ENCODE measurements at places on chromosomes 4 and X.

DNA sequence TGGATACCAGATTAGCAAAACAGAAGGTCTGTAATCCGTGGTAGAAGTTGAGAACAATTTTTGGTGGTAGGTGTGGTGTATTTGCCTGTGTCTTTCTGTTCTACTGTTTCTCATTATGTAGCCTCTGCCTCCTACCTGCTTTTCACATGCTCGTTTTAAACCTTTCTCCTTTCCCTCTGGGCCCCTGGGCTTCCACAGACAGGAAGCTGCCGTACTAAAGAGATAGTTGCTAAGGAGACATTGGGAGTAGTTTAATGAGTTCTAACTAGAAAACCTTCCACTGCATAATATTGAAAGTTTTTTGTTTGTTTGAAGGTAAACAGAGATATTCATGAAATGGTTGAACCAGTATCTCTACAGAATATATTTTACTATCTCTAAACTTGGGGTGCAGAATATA is 107.8 kb downstream of the STOX2 start:
- DNase-seq, result no peak

DNA sequence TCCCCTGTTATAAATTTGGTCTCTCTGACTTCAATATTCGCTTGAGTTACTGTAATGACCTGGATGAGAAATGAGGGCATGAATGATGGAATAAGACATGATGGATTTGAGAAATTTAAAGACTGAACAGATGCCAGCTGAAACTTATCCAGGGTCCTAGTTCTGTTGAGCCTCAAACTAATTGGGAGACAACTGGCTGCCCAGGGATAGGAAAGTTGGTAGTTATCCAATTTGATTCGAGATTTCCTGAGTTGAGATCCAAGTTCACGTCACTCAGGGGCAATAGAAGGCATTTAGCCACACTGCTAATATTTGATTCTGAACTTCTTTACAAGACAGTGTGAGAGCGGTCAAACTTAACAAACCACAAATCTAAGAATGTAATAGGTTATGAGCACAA is 159.0 kb upstream of the CXCL13 start:
- no peak for DNase-seq

GRCh38 chr4:68463796-68464195 is 16.5 kb downstream of the TMPRSS11E start:
- DNase-seq, result no peak

GRCh38 chr4:76658231-76659102 is 223.4 kb downstream of the SHROOM3 start:
- DNase-seq, result peak; percentile 77

GRCh38 chrX:123138473-123138872 is 45.6 kb upstream of the GRIA3 start:
- peak; percentile 14 for DNase-seq

DNA sequence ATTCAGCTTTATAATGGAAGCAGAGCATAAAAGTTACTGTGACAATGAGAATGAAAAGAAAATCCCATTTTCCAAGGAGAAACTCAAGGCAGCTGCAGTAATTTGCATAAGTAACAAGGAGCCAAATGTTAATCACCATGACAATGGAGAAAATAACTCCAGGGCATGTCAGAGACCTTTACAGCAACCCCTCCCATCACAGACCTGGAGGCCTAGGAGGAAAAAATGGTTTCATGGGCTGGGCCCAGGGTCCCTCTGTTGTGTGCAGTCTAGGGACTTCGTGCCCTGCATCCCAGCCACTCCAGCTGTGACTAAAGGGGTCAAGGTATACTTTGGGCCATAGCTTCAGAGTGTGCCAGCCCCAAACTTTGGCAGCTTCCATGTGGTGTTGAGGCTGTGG is 223.5 kb downstream of the NPFFR2 start:
- DNase-seq, result no peak

DNA sequence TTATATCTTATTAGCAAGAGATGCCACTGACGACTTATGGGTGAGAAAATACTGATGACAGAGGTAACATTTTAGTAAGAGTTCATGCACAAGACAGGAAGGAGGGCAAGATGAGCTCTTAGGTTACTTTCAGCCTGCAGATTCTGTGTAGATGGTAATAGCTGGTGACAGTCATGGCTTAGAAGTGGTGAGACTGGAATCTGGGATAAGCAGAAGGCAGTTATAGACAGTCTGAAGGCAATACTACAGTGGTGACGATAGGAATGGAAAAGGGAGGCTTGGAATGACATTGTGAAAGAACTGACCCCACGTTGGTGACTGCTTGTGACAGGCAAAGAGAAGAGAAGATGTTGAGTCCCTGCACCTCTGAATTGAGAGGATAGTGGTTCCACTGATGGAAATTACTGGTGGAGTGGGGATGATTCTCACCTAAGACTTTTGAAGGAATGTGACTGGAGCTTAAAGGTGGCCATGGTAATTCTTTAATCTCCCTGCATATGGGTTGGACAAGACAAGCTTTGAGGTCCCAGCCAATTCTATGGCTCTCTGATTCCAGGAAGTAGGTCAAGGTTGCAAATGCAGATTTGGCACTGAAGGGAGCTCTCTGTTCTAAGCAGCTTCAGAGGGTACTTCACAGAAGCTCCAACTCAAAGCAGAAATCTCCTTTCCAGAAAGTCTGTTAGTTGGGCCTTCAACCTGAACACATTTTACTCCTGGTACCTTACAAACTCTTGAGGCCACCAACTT is 99.7 kb downstream of the RASL11B start:
- DNase-seq, result no peak

GRCh38 chrX:41288641-41289040 is 45.3 kb upstream of the DDX3X start:
- no peak for DNase-seq

GRCh38 chr4:110905367-110905766 is 282.5 kb upstream of the PITX2 start:
- no peak for DNase-seq

- no peak for DNase-seq
Observed at GRCh38 chrX:1185561-1185960, 26.9 kb downstream of the CRLF2 start.

DNA sequence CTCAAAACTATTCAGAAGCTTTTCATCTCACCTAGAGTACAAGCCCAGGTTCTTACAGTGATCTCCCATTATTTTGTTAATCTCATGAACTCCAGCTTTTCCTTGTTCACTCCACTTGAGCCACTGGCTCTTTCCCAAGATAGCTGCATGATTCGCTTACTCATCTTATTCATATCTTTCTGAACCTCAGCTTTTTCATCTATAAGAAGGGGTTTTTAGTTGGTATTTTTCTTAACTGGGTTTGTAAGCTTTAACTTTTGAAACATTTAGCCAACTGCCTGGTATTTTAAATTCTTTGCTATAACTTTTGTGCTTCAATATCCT is 24.0 kb downstream of the GIMD1 start:
- DNase-seq, result no peak

GRCh38 chr4:180099957-180100356 is 2143.2 kb upstream of the TENM3 start:
- DNase-seq, result no peak

- DNase-seq, result no peak
Observed at GRCh38 chrX:110322603-110323002, 4.7 kb upstream of the AMMECR1 start.

- no peak for DNase-seq
Observed at GRCh38 chr4:86233681-86234080, 126.2 kb downstream of the MAPK10 start.

- DNase-seq, result peak; percentile 16
Observed at GRCh38 chrX:70301716-70302115, 11.8 kb downstream of the KIF4A start.

DNA sequence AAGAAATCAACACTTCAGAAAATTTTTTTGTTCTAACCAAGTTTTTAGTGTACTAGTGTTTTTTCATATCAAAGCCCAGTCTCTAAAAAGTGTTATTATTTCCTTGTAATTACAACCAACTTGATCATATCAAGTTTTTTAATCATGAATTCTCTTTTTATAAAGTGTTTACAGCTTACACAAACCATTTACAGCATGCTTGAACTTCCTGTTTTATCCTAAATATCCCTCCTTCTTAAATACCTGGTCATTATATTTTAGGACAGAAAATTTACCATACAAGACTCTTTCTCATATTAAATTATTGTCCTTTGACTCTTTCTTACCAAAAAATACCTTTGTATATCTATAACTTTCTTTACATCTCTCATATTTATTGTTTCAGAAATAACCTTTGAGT is 89.4 kb upstream of the NPY2R start:
- no peak for DNase-seq

- no peak for DNase-seq
Observed at GRCh38 chr4:23305026-23305425, 584.8 kb downstream of the PPARGC1A start.

DNA sequence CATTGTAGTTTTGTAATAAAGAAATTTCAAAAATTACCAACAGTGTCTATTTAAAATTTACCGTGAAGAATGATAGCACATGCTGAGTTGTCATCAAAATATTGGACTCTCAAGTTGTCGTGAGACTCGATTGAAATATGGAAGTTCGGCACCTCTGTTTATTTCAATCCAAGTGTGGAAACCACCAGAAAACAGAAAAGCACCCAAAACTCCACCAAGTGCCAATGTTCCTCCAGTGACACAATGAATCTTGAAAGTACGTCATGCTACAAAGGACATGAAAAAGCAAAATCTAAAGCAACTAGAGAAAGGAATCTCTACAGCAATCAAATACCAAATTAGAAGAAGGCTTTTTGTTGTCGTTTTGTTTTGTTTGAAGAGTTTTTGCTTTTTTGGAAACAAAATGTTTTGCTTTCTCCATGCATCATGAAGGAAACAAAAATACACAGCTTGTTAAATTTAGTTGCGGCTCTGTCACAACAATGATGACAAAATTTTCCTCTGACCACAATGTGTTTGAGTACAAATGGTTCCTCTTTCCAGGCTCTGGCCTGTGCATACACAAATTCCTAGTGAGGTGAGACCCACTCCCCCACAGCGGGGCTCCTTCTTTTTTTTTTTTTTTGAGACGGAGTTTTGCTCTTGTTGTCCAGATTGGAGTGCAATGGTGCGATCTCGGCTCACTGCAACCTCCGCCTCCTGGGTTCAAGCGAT is 9.6 kb upstream of the IL13RA1 start:
- DNase-seq, result no peak

DNA sequence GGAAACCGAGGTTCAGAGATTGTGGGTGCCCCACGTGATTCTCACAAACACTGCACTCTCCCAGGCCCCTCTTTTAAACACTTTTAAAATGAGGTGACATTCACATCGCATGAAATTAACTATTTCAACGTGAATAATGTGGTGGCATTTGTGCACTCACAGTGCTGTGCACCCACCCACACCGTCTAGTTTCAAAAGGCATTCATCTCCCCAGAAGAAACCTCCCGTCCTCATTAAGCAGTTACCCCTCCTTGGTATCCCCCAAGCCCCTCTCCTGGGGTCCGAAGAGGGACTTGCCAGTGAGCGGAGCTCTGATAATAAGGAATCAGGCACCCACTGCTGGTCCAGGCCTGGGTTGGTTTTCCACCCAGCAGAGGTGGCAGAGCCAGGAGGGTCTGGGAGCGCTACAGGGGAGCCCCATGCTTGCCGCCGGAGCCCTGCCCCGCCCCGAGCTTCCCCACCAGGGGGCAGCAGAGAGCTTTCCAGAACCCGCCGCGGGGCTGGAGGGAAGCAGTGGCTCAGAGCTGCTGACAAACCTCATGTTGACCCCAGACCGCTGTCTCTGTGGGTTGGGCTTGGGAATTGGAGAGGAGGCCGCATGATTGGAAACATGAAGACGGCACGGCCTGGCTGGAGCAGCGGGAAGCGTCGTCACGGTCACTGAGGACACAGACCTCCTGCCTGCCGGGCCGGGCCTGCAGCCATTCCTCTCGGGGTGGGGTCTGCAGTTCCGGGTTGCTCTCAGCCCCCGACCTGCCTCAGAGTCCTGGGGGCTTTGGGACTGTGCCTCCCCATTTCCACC is 27.5 kb upstream of the HTRA3 start:
- peak; percentile 90 for DNase-seq

DNA sequence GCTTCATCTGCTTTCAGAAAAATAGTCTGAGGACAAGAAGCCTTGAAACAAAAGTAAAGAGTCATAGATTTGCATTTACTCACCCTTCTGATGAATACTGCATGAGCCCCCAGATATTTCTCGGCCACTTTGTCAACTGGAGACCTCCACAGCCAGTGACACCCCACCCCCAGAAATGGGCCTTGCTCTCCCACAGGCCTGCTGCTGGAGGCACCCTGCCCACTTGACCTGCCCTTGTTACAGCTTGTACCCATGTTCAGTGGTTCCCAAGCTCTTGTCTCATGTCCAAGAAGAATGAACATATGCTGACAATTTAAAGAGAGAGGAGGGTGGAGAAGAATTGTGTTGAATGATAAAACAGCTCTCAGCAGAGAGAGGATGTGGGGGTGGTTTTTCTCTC is 225.1 kb downstream of the DCAF12L2 start:
- DNase-seq, result no peak

DNA sequence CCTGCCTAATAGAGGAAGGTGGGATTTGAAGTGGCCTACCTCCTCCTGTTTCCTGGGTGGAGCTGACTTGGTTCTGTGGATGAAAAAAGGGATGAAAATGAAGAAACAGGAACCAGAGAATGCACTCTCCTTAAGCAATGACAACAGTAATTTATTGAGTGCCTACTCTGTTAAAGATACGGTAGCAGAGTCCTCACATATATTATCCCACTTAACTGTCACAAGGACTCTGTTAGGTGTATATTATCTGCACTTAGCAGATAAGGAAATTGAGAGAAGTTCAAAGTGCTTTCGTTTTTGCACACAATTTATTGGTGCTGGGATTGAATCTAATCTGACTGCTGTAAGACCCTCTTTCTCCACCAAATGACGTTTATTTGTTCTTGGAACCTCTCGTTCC is 301.2 kb downstream of the PACRGL start:
- no peak for DNase-seq

DNA sequence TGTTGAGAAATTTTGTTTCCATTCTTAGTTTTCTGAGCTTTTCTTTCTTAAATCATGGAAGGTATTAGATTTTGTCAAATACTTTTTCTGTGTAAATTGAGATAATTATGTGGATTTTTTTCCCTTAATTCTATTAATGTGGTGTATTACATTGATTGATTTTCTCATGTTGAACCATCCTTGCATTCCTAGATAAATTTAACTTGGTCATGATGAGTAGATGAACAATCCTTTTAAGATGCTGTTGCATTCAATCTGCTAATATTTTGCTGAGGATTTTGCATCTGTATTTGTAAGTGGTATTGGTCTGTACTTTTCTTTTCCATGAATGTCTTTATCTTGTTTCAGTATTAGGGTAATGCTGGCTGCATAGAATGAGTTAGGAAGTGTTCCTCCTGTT is 20.3 kb upstream of the CTBP1 start:
- no peak for DNase-seq

GRCh38 chr4:175436196-175436595 is 375.9 kb downstream of the GPM6A start:
- DNase-seq, result no peak

- DNase-seq, result no peak
Observed at GRCh38 chr4:120348521-120348920, 281.9 kb upstream of the MAD2L1 start.

- no peak for DNase-seq
Observed at GRCh38 chr4:107246761-107247160, 210.6 kb upstream of the DKK2 start.

- DNase-seq, result no peak
Observed at GRCh38 chr4:73281396-73281795, 22.8 kb upstream of the ANKRD17 start.

GRCh38 chr4:176413171-176413570 is 93.4 kb downstream of the SPCS3 start:
- DNase-seq, result no peak
